ENCODE measurements at places on chromosomes 11 and 22.

- no peak for DNase-seq
These were observed 1.2 kb upstream of the AHNAK start for GRCh38 chr11:62547691-62548281.

GRCh38 chr22:31179345-31179744, 19.4 kb downstream of the RNF185 start:
- no peak for DNase-seq

DNA sequence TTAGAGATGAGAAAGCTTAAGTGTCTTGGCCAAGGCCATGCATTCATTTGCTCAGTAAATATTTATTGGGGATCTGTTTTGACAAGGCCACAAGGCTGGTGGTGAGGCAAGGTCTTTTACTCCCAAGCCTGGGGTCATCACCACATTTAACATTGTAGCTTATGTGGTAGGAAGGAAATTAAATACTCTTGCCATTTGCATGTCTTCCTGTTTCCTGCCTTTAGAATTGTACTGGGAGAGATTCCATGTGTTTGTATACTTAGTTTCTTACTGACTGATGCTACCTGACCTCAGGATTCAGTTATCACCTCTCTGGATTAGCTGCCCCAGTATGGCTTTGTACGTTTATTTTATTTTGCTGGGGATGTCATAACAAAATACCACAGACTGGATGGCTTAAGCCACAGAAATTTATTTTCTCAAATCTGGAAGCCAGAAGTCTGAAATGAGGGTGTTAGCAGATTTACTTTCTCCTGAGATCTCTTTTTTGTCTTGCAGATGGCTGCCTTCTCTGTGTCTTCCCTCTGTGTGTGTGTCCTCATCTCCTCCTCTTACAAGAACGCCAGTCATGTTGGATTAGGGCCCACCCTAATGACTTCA, 44.8 kb downstream of the SPECC1L start:
- DNase-seq, result no peak

DNA sequence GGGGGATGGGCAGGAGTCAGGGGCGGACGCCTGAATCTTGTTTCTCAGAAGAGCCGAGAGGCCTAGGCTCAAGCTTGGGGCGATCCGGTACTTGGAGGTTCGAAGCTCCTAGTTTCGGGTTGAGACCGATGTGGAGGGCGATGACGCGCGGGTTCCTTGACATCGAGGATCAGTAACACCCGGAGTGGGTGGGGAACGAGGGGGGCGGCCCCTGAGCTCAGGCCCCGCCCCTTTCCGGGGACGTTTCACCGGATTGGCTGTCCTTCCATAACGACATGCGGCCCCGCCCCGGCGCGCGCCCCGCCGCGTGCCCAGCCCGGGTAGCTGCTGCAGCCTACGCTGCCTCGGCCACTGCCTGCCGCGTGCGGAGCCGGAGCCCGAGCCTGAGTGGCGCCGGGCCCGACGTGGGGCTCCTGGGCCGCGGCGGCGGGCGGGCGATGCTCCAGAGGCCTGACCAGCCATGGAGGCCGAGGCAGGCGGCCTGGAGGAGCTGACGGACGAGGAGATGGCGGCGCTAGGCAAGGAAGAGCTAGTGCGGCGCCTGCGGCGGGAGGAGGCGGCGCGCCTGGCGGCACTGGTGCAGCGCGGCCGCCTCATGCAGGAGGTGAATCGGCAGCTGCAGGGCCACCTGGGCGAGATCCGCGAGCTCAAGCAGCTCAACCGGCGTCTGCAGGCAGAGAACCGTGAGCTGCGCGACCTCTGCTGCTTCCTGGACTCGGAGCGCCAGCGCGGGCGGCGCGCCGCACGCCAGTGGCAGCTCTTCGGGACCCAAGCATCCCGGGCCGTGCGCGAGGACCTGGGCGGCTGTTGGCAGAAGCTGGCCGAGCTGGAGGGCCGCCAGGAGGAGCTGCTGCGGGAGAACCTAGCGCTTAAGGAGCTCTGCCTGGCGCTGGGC, at the start of gene CCDC85B:
Gene CCDC85B (plus strand): TSS at position 350 of the 895 bp plus-strand sequence. CDS start 111 bp downstream, at position 461.
- DNase-seq, result peak; percentile 99

DNA sequence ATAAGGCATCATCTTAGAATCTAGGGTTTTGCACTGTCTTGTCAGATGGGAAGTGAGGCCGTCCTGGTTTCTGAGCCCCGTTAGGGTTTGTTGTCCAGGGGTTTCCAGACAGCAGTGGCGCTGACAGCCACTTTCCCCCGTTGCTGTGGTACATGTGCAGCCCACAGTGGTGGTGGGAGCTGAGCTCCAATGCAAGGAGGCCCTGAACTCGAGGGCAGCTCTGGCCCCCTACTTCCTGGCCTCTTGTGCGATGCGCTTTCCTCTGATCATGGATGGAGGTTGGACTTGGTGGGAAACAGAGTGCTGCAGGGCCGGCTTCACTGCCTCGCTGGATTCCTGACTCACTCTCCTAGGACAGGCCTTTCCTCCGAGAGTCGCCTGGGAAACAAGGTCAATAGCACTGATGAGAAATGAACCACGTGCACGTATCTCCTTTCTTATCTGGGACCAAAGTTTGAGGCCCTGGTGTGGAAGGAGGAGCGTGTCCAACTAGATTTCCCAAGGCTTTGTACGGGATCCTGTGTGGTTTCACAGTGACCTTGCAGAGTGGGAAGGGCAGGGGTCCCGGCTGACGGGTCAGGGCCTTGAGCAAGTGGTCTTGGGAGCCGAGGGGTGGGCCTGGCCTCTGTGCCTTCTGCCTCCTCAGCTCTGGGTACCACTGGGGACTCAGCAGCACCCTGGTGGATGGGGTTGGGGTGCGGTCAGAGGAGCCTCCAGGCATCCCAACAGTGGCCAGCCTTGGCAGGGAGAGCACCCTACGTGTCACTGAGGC, 3.7 kb downstream of the PHRF1 start:
- DNase-seq, result no peak

- DNase-seq, result no peak
These were observed 11.8 kb downstream of the EMSY start for GRCh38 chr11:76456571-76456970.

DNA sequence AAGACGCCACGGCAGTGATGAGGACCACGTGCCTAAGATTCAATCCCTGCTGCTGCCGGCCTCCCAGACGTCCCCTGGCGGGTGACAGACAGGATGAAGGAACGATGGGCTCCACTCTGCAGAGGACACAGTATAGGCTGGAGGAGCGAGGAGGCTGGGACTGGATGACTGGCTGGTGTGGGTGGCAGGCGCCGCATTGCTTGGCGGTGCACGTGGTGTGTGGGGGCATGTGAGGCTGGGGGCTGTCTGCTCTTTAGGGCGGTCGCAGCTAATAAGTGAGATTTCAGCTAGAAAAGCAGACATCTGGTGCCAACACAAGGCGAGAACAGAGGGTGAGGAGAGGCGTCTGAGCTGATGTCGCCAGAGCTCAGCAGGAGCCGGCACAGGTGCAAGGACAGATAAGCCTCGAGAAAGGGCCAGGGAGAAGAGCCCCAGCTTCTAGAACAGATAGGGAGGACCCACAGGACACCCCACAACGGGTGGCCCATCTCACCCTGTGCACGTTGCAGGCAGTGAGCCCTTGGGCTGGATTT, 33.2 kb downstream of the TSPAN4 start:
- DNase-seq, result no peak

DNA sequence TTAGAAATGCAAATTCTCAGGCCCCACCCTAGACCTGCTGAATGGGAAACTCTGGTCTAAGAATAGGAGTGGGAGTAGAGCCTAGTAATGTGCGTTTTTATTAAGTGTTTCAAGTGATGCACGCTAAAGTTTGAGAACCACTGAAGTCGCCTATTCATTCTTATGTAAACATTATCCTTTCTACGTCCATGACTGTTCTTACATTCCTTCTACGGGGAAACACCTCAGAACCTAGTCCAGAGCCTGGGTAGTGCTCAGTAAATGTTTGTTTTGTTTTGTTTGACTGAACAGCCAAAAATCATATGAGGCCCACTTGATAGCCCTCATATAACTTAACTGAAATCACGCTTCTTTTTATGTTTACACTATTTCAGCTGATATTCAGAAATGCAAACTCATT, 29.8 kb downstream of the VSIG10L2 start:
- DNase-seq, result no peak

DNA sequence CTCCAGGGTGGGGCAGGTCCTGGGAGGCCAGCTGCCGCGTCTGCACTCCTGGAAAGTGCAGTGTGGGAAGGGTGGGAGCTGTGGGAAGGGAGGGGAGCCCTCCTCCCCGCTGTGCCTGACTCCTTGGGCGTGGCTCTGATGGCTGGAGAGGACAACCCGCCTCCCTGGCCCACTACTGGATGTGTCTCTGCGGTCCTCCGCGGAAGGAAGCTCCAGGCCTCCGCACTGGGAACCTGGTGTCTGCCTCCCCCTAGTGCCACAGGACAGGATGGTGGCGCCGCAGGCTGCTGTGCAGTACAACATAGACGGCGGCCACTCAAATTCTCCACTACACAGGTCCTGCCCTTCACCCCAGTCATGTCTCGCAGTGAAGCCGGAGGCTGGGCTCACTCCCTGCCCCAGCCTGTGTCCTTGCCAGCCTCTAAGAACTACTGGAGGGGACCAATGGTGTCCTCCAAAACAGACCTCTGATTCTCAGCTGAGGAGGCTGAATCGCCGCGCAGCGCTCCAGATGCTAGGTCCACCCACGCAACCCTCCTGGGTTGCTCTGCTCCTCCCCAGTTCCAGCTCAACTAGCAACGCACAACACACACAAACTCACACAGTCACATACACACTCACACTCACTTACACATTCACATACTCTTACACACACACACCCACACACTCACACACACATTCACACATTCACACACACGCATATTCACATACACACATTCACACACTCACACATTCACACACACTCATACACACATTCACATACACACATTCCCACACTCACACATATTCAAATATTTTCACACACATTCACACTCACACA, 12.4 kb upstream of the DSCAML1 start:
- no peak for DNase-seq

DNA sequence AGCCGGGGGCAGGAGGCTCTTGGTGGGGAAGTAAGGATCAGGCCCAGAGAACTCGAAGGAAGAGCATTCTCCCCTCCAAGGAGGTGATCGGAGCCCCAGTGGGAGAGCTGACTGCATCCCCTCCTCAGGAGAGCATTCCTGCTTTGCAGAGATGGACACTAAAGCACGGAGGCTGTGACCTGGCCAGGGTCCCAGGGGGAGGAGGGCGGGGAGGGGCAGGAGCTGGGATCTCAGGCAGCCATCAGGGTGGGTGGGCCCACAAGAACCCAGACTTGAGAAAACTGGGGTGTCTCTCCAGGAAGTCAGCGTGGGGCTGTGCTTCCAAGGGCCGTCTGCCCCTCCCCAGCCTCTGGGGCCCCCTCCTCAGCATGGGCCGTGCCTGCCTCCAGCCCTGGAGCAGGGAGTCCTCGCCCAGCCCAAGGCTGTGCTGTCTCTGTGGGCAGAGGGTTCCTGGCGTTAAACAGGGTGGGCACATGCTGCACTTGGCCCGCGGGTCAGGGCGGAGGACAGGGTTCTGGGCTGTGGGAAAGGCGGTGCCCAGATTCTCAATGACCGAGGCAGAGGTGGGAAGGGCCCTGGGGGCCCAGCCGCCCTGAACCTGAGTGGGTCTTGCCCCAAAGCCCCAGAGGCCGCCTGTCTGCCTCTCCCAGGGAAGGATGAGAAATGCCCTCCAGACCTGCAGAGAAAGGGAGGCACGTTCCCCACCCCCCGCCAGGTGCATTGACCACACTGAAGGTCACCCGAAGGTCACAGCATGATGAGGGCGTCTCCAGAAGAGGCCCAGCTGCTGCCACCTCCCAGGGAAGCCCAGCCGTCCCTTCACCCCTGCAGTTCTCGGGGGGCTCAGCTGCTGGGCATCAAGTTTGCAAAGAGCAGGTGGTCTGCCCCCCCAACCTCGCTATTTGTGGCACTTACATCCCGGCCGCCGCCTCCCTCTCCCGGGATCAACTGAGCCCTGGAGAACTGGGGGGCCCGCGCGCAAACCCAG, 643 bp downstream of the CEND1 start:
- DNase-seq, result no peak

DNA sequence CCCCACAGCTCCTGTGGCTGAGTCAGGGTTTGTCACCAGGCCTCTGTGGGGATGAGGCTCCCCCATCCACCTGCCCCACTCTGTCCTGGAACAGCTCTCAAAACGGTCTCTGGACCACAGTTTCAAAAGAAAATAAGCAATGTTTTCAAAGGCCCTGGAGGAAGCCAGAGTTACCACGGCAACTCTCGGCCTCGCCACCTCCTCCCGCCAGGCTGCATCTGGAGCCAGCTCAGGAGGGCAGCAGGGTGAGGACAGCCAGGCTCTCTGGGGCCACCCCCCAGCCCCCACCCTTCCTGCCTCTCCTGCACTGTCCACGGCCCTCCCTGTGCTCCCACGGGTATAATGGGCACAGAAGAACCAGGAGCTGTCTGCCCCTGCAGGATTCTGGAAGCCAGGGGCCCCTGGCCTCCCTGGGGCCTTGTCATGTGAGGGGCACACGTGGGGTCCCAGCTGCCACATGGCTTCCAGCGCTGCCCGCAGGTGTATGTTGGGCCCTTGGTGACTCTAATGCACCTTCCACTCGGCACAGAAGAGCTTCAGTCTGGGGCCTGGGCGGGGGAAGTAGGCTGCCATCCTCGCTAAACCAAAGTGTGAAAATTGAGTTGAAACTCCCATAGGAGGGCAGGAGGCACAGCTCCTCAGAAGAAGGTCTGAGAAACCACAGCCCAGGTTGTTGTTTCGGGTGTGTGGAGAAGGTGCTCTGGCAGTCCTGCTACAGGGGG, 10.3 kb downstream of the CD81 start:
- DNase-seq, result peak; percentile 77

DNA sequence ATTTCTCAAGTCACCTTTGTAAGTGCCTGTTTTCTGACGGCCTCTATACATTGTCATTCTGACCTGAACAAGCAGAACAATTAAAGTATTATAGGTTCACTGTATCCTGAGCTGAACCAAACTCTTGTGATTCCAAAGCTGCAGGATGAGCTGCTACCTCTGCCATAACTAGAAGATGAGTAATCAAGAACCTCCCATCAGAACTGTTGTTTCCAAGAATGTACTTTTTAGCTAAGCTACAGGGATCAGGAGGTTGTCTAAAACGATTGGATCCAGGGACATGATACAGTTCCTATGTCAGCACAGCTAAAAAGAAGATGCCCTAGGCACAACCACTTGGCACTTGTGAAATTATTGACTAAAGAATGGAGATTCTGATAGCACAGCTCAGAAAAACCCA, 288.4 kb upstream of the CCDC90B start:
- DNase-seq, result no peak

GRCh38 chr11:2770761-2771301, 71.0 kb upstream of the KCNQ1OT1 start:
- peak; percentile 6 for DNase-seq

DNA sequence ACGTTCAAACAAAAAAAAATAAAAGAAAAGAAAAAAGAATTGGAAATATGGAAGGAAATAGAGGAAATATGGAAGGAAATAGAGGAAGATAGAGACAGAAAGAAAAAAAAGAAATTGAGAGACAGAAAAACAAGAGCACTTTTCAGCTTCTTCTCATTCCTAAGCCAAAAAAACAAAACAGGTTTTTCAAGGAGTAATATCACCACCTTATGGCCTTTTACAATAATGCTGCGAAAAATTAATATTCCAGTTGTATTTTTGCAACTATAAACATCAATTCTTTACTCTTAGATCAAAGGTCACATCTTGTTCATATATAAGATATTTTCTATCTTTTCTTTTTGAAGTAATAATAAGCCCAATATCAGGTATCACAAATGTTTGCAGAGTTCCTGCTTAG, 328.3 kb downstream of the FAT3 start:
- no peak for DNase-seq

GRCh38 chr11:29319210-29319609, 697.6 kb downstream of the KCNA4 start:
- no peak for DNase-seq
